Esophagus (tissue), 2 donors: ENCODE measurements at places on chromosomes 5 and 9. TPM values are rescaled to one million over a fixed set of nuclear protein-coding genes. Genes with fewer than 3 reads are reported as not detected.

Gene C9
- not detected for polyA plus RNA-seq

Gene CCL28
- 3.9 TPM for polyA plus RNA-seq

Gene ECM2
- polyA plus RNA-seq = 0.84 TPM

Gene ENG
- polyA plus RNA-seq = 11.1 TPM

Gene SPINK6
- 0.06 TPM for polyA plus RNA-seq

Gene OXCT1
- 11.4 TPM for polyA plus RNA-seq

Gene INIP
- 7.0 TPM for polyA plus RNA-seq

Gene PCDHB16
- 0.08 TPM for polyA plus RNA-seq

Gene KIF4B
- not detected for polyA plus RNA-seq

Gene DTWD2
- polyA plus RNA-seq = 2.6 TPM
